ENCODE measurements at places on chromosomes 1 and 21.
A peak's percentile ranks its signal among the peaks of the same experiment; 100 is the strongest.

DNA sequence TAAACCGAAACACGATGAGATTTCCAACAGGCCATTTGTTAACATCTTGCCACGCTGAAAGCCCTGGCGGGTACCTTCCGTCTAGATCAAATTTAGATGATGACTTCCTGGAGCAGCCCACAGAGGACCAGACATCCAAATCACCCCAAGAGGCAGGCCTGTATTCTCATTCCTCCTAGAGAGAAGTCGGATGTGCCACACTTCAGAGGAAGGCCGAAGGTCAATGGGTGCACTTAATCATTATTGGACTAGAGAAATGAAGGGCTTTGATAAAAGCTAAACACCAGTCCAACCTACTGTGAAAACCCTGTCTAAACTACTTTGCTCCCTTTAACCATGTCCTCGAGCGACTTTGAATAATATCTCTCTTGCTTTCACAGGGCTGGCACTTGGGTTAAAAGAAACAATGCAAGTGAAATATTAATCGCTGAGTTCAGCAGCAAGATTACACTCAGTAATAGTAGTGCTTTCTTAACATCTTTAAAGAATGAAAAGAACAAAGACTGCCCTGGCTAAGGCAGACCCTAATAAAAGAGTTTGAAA, 76.5 kb downstream of the BCAR3 start:
- no peak for DNase-seq

DNA sequence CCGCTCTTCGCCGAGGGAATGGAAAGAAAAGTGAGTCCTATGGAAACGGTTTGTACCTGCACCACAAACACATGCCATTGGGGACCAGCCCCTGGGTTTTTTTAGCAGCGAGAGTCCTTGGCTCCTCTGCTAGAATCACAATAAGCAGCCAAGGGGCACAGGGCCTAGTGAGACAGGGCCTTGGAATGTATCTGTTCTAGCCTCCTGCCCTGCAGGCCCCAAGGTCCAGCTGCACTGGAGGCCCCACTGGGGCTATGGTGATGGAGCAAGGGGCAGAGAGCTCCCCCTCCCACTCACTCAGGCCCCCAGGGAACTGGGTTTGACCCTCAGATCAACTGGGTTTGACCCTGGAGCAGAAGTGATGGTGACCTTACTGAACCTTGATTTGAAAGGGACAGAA, 14.4 kb downstream of the SHISA4 start:
- DNase-seq: no peak

GRCh38 chr21:41068496-41068895, 99.5 kb upstream of the BACE2 start:
- no peak for DNase-seq

DNA sequence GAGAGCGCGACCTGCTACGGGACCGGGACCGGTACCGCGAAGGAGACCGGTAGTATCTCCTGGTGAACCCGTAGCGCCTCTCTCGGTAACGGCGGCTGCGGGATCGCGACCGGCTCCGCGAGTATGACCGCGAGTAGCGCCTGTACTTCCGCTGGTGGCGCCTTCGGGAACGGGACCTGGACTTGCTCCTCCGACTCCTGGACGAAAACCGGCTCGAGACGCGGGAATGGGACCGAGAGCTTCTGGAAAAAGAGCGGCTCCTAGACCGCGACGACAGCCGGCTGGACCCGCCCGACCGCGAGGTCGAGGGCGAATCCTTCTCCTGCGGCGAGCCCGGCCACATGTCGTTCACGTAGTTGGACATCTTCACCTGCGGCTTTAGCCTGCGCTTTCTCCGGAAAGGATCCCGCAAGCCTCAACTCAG, 642 bp downstream of the RSRP1 start:
- DNase-seq: no peak

GRCh38 chr1:168252204-168252733, 26.5 kb downstream of the SFT2D2 start:
- DNase-seq: no peak

DNA sequence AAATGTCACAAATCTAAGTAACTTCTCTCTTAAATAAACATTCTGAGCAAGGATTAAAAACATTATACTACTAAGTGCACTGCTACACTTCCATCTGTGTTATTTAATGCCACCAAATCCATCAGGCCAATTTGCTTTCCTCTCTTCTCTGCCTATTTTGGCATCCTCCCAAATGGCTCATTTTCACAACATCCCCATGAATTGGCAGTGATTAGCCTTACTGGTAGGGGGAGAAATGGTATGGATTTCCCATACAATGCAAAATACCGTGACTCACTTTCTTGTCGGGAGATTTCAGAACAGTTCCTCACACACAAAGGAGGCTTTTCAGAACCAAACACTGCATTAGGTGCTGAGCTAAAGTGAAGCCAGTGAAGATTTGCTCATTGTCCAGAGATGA, 195.7 kb downstream of the MIS18A start:
- no peak for DNase-seq

- no peak for DNase-seq
Measured at GRCh38 chr1:54714881-54715492, 674 bp upstream of the TTC4 start.

GRCh38 chr1:178389441-178389840, 107.3 kb downstream of the CLEC20A start:
- no peak for DNase-seq

- DNase-seq: no peak
Measured at GRCh38 chr1:224435999-224436398, 1.4 kb upstream of the WDR26 start.

DNA sequence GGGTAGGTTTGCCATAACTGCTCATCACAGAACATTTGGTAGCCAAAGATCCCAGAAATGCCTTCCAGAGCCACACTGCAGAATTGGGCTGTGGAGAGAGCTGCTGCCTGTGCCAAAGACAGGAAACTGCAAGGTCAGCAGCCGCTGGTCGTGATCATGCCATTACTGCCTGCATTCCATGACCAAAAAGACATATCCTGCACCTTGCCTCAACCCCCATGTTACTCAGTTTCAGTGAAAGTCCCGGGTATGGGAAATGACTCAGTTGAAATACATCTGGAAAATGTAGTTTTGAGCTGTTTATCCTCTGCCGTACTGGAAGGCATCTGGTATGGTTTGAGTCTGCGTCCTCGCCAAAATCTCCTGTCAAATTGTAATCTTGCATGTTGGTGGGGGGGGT, 161.7 kb downstream of the FCRL5 start:
- no peak for DNase-seq

GRCh38 chr1:173744651-173745050, 29.9 kb downstream of the KLHL20 start:
- DNase-seq: no peak

- DNase-seq: no peak
Measured at GRCh38 chr21:44751799-44752636, 40.6 kb upstream of the TSPEAR start.

- DNase-seq: no peak
Measured at GRCh38 chr1:206495493-206496046, 11.8 kb upstream of the RASSF5 start.

DNA sequence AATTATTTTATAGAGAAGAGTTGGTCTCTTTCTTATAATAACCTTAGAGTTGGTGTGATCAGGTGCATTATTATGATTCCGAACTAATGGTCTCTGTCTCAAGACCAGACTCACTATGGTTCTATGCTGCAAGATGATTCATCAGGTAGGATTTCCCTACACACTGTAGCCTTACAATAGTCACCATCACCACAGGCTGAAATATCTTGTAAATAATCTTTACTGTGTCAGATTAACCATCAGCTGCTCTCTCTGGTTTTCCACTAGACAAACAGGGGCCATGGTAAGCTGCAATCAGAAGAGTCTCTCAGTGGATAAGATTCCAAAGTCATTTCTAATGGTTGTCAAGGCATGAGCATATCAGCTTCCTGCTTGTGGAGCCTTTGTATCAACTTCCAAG, 4.4 kb upstream of the GBP4 start:
- no peak for DNase-seq

GRCh38 chr1:227901906-227902640, 45.7 kb downstream of the WNT9A start:
- no peak for DNase-seq

DNA sequence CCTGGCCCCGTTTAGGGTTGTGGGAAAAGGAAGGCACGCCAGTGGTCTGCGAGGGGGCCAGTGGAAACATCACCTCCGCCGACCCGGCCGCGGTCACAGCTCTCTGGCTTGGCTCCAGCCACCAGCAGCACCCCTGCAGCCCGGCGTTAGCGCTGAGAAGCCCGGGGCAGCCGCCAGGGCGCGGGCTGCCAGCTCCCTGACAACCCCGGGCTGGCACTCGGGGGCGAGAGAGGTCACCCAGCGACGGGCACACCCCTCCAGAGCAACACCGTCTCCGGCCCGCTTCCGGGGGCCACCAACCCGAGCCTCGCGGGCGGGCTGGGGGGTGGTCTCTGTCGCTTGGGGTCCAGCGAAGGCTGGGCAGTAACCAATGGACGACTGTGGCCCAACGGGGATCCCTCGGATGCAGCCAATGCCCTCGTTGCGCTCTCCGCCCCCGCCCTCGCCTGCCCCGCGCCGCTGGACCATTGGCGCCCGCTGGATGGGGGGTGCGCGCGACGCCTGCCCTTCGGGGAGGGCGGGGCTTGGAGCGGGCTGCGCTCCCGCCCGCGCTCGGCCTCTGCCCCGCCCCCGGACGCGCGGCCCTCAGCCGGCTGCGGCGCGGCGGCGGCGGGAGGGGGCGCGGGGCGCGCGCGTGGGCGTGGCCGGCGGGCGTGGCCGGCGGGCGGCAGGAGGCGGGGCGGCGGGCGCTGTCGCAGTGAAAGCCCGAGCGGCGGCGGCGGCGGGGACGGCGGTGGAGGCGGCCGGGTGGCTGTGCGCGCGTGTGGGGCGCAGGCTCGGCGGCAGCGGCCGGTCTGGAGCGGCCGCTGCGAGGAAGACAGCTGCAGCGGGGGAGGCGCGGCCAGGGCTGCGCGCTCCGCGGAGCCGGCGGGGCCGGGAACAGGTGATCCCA, at the start of gene MAN1C1:
Gene MAN1C1, plus strand, starts transcription at position 697 of the 892 bp plus-strand sequence. CDS start 1,007 bp downstream, outside the sequence.
- peak; percentile 62 for DNase-seq

- peak; percentile 88 for DNase-seq
Measured at GRCh38 chr1:206635080-206635977, at the start of gene DYRK3. DYRK3 (plus strand) TSS chr1:206635536; CDS start chr1:206635704, 168 bp downstream.

GRCh38 chr1:235054936-235055335, 73.7 kb downstream of the TOMM20 start:
- DNase-seq: no peak

- DNase-seq: no peak
Measured at GRCh38 chr1:97507863-97508262, 413.0 kb downstream of the DPYD start.

- no peak for DNase-seq
Measured at GRCh38 chr1:30778154-30778978, 20.8 kb upstream of the LAPTM5 start.

DNA sequence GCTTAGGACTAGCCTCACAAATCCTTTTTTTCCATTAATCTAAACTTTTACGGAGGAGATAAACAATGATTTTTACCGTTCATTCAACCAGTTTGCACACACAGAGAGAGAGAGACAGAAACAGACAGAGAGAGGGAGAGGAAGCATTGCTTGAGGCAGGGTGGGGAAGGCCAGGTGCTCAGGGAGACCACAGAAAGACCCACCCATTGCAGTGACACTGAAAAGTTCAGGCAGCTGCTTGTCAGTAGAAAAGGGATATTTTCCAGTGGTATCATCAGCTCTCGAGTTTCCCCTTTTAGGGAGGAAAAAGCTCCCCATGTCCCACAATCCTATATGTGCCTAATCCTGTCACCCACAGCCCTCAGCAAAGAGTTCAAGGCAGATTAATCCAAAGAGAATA, 27.2 kb downstream of the TCP10L start:
- no peak for DNase-seq

DNA sequence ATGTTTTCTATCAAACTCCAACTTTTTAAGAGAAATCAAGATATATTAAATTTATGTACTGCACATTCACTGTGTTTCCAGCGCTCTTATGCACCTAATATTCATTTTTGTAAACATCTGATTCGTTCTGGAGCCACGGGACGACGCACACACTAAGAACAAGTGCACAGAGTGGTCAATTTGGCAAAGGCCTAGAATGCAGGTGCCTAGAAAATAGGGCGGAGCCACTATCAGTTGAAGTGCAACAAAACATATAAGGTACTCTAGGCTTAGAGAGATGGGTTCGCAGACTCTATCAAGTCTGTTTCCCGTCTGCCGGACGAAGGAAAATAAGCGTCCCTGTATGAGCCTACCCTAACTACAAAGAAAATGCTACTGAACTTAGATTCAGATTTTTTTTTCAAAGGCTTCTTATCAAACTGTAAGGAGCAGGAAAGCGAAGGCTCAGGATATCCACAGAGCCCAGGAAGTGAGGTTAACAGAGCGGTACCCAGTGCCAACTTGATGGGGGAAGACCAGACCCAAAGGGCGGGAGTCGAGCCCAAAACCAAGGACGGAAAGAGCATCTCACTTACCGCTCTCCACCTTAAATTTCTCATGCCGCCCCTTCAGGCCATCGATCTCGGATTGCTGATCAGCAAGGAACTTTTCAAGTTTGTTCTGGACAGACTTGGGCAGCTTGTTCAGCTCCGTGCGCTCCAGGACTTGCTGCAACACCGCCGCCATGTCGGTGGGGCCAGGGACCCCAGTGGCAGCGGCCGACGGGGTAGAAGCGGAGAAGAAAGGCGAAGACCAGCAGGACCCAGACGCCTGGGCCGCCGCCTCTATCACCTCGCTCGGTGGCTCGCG, 526 bp downstream of the TPR start:
- DNase-seq: peak; percentile 5

- no peak for DNase-seq
Measured at GRCh38 chr1:163046071-163046470, 23.1 kb upstream of the RGS4 start.

DNA sequence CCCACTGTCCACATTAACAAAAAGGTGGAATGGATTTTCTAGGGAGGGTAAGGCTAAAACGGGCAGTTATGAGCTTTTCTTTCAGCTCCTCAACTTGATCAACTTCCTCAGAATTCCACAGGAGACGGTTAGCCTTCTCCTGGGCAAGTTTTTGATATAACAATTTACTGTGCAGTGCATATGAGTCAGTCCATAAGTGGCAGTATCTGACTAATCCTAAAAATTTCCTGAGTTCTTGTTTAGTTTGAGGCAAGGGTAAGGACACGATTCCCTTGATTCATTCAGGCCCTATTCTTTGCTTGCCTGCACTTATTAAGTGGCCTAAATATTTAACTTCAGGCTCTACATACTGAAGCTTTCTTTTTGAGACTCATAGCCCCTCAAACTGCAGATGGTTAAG, 6.2 kb upstream of the AADACL3 start:
- DNase-seq: no peak

DNA sequence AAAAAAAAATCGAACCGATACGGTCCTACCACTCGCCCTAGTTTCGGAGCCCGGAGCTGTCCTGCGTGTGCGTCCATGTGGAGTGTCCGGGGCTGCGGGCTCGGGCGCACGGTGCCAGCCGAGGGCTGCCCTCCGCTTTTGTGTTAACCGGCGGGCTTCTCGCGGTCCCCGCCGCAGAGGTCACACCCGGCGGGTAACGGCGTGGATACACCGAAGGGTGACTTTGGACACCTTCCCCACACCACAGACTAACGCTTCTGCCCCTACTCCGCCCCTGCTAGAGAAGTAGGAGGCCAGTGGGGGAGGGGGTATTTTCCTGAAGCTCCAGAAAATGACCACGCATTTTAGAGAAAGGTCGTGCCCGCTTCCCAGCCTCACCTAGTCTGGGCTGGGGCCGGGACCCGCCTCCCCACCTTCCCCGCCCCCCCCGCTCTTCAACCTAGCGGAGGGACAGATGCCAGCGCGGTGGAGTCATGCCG, 609 bp upstream of the ATF3 start:
- DNase-seq: no peak

GRCh38 chr1:6113116-6113515, 67.0 kb downstream of the CHD5 start:
- DNase-seq: no peak

Data from stimulated activated CD4-positive, alpha-beta T cell treated with anti-CD3 and anti-CD28 coated beads, Interleukin-4, amount 100 ng/mL, for 48 hours (primary cell).